ENCODE measurements at places on chromosomes 13 and 19. TPM values are rescaled to one million over a fixed set of nuclear protein-coding genes. Genes with fewer than 3 reads are reported as not detected.

- DNase-seq: no peak
These were observed 49.9 kb downstream of the RAB20 start for GRCh38 chr13:110511509-110512181.

Gene ZNF415
- total RNA-seq: 11.1 TPM

Gene NDUFS7
- total RNA-seq: 62.5 TPM

Gene LGI4
- 0.70 TPM for total RNA-seq

DNA sequence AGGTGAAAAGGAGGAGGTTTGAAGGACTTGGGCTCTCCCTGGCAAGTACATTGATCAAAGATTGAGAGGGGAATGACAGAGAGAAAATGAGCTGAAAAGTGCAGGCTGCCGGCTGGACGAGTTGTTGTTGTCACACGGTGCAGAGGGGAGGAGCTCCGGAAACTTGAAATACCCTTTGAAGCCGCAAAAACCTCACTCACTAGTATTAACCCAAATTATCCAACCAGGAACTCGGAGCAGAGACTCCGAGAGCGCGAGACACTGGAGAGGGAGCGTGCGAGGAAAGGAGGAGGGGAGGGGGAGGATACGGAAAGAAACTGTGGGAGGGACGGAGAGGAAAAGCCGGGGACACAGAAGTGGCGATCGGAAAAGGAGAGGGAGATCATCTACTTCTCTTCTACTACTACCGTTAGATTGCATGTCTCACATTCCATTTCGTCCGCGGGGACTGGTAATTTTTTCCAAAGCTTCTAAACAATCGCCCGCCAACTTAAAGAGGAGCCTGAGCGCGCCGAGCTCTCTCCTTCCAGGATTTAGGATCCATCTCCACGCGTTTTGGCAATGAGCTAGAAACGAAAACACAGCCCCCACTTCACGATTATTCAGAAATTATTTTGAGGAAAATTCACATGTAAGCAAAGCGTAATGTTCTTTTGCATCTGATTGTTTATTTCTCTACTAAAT, at the start of gene DACH1:
Gene DACH1, minus strand, starts transcription at position 74 of the 684 bp plus-strand sequence.
- peak; percentile 80 for DNase-seq

DNA sequence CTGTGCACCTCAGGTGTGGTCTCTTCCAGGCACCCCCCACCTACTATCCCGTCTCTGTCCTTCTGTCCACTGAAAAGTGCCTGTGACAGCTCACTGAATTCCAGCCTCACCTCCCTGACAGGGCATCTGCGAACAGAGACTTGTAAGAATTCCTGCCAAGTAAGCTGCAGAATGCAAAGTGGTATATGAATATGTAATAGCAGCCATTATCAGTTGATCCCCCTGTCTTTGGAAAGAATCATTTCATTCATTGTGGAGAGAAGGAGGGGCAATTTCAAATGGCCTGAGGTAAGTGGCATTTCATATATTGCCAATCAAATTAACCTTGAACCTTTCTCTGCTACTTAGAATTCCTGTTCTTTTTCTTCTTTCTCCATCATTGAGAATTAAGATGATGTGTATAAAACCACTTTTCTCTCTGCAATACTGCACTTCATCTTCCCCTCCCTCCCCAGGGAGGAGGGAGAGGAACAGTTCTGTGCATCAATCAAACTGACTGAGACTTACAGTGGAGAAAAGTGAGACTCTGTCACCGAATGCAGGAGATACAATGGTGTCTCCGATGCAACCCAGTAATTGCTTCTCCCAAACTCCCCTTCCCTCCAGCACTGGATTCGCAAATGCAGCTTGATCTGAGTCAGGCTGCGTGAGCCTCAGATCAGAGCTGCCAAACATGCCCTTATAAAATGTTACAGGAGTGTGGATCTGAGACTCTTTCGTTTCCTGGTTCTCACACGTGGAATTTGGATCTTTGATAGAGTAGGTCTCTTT, 91.7 kb downstream of the SLC10A2 start:
- DNase-seq: peak; percentile 49

Gene DIAPH3
- 25.2 TPM for total RNA-seq

GRCh38 chr19:42010245-42011126, 16.5 kb upstream of the ATP1A3 start:
- no peak for DNase-seq

GRCh38 chr13:36068566-36068965, 62.6 kb downstream of the DCLK1 start:
- no peak for DNase-seq

Gene IGFL2
- not detected for total RNA-seq

Gene OR7D2
- total RNA-seq: 0.61 TPM
